ENCODE measurements at places on chromosomes 1 and 21.
A peak's percentile ranks its signal among the peaks of the same experiment; 100 is the strongest.

DNA sequence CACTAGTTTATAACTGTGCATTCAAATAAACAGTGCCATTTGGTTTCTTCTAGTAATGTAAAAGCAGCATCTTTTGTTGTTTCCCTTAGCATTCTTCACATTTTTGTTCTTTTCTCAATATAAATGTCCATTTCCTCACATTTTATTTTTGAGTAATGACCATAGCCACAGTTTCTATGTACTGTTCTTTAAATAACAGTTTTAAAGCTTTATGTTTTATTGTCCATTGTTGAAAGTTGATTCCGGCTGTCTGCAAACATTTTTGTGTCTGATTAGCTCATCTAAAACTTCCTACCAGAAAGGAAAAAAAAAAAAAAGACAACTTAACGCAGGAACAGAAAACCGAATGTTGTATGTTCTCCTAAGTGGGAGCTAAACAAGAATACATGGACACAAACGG lies 139.7 kb downstream of the MAGI3 start:
- no peak for DNase-seq

GRCh38 chr1:163085041-163085903 lies 16.1 kb downstream of the RGS4 start:
- DNase-seq, result no peak

DNA sequence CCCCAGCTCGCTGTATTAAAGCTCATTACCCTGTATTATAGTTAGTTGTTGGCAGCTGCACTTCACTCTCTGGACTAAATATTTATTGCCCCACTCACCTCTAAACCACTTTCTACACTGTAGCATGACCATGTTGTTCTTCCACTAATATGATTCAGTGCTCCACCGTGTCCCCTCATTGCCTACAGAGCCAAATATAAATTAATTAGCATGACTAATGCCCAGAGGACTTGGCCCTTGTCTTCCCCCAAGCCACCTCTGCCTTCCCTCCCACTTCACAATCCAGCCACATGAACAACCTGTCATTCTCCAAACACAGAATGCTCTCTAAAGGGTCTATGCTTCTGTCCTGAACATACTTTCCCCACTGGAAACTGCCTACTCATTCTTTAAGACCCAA lies 276.5 kb downstream of the PLPP3 start:
- no peak for DNase-seq

GRCh38 chr1:248861616-248862015 lies 2.7 kb upstream of the ZNF692 start:
- DNase-seq, result no peak

DNA sequence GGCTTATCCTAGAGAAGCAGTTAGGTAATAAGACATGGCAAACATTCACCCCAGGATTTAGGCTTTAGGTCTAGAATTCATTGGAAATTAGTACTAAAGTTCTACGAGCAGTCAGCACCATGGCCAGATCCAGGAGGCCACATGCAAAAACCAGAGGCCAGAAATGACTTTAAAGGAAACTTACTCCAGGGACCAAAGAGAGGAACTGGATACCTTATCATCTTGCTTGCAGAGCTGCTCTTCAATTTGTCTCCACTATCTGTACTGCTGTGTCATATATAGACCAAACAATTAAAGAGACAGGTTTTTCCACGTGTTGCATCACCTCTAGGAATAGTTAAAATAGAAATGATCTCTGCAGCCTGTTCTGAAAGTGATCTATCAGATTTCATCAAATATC lies 127.8 kb downstream of the LMX1A start:
- DNase-seq, result no peak

- DNase-seq, result no peak
Observed at GRCh38 chr1:183300395-183300794, 114.3 kb downstream of the LAMC2 start.

- DNase-seq, result no peak
Observed at GRCh38 chr1:172139196-172139595, 281.3 kb upstream of the C1orf105 start.

GRCh38 chr1:165562571-165562970 lies 18.8 kb downstream of the LRRC52 start:
- no peak for DNase-seq

DNA sequence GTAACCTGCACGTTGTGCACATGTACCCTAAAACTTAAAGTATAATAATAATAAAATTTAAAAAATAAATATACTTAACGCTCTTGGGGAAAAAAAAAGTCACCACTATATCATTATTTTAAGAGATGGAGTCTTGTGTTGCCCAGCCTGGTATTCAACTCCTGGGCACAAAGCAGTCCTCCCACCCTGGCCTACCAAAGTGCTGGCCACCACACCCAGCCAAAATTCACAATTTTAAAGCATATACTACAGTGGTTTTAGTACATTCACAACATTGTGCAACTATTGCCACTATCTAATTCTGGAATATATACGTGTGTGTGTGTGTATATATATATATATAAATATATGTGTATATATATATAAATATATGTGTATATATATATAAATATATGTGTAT lies 5.9 kb downstream of the HMGN2 start:
- no peak for DNase-seq

- no peak for DNase-seq
Observed at GRCh38 chr1:218705911-218706893, 361.1 kb downstream of the TGFB2 start.

- DNase-seq, result no peak
Observed at GRCh38 chr1:87072411-87072810, 158.0 kb downstream of the HS2ST1 start.

GRCh38 chr1:24805534-24806301 lies 60.5 kb downstream of the CLIC4 start:
- no peak for DNase-seq

GRCh38 chr1:23177438-23178380 lies 9.1 kb upstream of the LUZP1 start:
- DNase-seq, result no peak

GRCh38 chr1:22711591-22712501 lies 1.2 kb downstream of the EPHB2 start:
- no peak for DNase-seq

DNA sequence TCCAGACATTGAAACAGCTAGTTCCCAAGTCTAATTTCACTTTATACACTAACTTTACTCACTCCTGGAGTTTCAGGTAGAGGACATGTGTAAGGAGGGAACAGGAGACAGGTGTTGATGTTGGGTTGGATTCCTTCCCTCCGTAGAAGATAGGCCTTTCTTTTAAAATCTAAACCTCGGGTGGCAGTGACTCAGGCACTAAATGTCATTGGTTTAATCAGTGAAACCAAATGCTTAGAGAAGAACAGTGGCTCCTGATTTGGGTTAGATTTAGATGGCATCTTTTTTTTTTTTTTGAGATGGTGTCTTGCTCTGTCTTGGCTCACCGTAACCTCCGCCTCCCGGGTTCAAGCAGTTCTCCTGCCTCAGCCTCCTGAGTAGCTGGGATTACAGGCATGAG lies 7.2 kb downstream of the CAP1 start:
- no peak for DNase-seq

DNA sequence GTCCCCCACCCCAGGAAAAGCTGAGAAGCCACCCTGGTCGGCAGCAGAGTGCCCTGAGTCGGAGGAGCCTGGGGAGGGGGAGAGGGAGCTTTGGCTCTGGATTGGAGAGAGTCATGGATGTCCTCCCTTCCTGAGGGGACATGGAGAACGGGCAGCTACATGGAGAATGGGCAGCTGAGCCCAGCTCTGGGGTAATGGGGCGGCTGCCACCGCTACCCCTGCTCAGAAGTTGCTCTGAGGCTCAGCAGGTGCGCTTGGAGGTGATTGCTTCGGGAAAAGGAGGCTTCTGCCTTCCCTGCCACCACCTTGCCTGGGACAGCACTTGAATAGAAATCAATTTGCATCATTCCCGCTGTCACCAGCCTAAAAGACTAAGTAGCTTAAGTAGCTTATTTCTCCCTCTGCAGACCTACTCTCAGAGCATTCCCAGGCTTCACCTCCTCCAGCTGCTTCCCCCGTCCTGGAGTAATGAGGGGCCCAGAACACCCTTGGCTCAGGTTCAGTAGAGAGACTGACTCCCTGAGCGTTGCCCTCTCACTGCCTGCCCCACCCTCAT lies 8.3 kb downstream of the DISP3 start:
- no peak for DNase-seq

DNA sequence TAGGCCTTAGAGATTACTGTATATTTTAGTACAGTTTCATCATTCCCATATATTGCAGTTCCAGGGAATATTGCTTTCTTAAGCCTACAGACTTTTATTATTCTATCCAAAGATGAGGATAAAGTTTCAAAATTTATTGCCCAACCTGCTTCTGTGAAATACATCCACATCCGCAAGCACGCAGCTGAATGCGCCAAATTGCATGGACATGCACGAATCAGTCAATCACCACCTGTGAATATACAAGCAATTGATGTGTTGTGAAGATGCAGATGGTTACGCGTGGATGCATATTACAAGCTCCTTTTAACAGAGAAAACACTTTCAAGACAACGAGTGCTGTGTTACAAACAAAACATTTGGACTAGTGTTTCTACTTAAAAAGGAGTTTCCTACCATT lies 577.8 kb upstream of the PLXNA2 start:
- no peak for DNase-seq

DNA sequence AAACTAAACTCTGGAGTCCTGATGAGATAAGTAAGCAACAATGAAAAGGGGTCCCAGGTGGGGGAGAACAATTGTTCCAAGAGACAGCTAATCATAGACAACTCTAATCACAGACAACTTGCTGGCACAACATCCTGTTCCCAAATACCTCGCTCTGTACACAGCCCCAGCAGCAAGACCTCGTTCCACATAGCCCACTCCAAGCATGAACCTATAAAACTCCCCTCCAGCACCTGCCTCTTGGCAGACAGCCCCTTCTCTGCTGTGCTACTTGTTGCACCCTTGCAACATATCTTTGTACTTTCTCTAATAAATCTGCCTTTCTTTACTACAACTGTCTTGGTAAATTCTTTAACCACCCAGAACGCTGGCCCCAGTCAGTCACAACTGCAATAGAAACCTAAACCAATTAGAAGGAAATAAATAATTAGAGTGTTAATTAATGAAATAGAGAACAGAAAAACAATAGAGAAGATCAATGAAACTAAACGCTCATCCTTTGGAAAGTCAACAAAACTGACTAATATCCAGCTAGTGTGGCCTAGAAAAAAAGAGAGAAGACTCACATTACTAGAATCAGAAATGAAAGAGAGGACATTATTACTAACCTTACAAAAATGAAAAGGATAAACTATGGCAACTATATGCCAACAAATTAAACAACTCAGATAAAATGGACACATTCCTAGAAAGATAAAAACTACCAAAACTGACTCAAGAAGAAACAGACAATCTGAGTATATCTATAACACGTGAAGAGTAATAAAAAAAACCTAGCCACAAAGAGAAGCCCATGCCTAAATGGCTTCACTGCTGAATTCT lies 36.1 kb downstream of the LRRC40 start:
- DNase-seq, result no peak

DNA sequence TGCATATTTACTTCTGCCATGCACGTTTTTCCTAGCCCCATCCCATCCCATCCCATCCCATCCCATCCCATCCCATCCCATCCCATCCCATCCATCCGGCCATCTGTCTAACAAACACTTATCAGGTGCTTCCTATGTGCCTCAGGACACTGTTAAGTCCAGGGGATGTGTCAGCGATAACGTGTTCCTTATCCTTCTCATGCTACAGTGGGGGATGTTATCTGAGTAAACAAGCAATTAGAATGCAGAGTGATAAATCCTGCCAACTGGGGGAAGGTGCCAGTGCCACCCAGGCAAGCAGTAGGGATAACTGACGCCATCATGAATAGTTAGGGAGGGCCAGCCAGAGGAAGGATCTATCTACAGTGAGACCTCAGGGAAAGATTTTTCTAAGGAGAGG lies 304.2 kb downstream of the CAMTA1 start:
- no peak for DNase-seq

DNA sequence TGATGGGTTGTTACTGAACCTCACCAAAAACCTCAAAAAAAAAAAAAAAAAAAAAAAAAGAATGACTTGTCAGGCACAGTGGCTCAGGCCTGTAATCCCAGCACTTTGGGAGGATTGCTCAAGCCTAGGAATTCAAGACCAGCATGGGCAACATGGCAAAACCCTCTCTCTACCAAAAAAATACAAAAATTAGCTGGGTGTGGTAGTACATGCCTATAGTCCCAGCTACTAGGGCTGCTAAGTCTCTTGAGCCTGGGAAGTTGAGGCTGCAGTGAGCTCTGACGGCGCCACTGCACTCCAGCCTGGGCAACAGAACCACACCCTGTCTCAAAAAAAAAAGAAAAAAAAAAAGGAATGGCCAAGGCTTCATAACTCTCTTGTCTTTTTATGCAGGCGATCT lies 11.1 kb downstream of the CHAF1B start:
- no peak for DNase-seq

GRCh38 chr21:35324372-35325220 lies 275.5 kb upstream of the RUNX1 start:
- DNase-seq, result no peak

- no peak for DNase-seq
Observed at GRCh38 chr1:245721488-245721887, 566.7 kb downstream of the KIF26B start.

- no peak for DNase-seq
Observed at GRCh38 chr1:36455386-36455785, 5.1 kb upstream of the OSCP1 start.

DNA sequence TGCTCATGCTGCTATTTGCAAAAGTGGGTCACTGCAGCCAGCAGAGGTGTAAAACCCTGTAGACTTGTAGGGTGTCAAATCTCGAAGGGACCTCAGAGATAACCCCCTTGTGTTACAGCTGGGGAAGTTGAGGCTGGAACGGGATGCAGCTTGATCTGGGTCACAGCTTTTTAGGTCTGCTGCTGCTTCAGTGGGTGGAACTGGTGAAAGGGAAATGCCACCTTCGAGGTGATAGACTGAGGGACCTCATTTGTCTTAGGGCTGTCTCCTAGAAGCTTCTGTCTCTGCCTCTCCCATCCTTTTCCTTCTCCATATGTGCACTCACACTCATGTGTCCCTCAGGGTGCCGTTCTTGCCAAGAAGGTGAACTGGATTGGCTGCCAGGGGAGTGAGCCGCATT lies 35.4 kb downstream of the QSOX1 start:
- DNase-seq, result no peak

GRCh38 chr1:155044812-155045657 lies 6.1 kb upstream of the ADAM15 start:
- peak; percentile 85 for DNase-seq
